ENCODE measurements at places on chromosomes 11 and 22. TPM values are rescaled to one million over a fixed set of nuclear protein-coding genes. Genes with fewer than 3 reads are reported as not detected.

The LRRC56 gene
- 2.9 TPM for total RNA-seq

GRCh38 chr11:43819926-43820325 is 60.7 kb upstream of the ALKBH3 start:
- no peak for DNase-seq

- DNase-seq: no peak
Measured at GRCh38 chr11:64514590-64514989, 76.4 kb upstream of the SLC22A12 start.

The SYNGR1 gene
- total RNA-seq: 63.8 TPM

The ARHGAP1 gene
- total RNA-seq: 27.5 TPM

All from spinal cord (tissue), 10 donors.